8988T (cell line): ENCODE measurements at places on chromosomes 7 and 10.

DNA sequence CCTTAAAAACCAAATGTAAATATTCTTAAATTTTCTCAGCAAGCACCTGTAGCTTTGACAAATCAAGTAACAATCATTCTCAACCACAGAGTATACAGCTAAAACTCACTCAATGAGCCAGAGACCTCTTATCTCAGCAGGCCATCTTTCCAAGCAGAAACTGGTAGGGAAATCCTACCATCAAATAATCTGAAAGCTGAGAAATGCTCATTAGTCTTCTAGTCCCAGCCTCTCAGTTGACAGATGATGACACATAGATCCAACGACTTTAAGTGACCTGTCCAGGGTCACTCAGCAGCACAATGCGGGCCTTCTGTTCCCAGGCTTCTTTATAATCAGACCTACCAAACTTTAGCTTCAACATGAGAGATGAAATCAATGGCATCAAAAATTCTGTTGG lies 184.6 kb downstream of the SGMS1 start:
- DNase-seq, result no peak

- DNase-seq, result no peak
These were observed 26.5 kb downstream of the ASNS start for GRCh38 chr7:97845622-97846203.

DNA sequence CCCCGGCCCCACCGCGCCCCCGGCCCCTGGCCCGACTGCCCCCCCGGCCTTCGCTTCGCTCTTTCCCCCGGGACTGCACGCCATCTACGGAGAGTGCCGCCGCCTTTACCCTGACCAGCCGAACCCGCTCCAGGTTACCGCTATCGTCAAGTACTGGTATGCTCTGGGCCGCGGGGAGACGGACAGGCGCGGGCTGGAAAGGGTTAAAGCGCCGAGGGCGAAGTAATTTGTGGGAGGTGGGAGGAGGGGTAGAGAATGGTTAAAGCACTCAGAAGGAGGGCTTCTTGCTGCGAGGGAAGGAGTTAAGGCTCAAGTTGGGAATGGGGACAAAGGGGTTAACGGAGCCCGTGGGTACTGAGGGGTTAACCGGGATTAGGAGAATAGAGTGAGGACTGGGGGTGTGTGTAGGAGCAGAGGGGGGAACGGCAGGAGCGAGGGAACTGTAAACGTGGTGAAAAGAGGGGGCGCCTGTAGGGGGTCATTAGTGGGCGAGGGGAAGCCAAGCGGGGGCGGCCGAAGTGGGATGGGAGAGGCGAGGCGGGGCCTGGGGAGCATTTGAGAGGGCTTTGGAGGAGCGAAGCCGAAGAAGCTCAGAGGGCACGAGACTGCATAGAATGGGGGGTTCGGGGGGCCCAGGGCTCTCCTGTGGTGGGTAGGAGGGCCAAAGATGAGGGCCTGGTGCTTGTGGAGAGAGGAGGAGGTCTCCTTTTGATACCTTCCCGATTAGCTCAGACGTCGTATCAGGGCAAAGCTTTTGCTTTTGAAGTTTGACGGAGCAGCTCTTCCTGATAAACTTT lies 605 bp downstream of the SUFU start:
- no peak for DNase-seq

GRCh38 chr10:44752451-44753441 lies 158.4 kb upstream of the TMEM72 start:
- no peak for DNase-seq

DNA sequence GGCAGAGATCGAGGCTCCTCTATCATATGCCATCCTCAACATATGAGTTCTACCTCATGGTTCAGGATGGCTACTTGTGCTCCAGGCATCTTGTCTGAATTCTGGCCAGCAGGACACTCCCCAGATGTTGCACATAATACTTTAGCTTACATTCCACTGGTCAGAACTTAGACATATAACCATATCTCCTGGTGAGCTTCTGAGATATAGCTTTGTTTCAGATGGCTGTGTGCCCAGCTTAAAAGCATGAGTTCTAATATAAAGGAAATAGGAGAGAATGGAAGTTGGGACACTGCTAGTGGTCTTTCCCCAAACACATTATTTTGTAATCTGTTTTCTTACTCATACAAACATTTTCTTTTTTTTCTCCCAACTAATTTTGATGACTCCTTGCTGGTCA lies 50.8 kb upstream of the IFRD1 start:
- no peak for DNase-seq

DNA sequence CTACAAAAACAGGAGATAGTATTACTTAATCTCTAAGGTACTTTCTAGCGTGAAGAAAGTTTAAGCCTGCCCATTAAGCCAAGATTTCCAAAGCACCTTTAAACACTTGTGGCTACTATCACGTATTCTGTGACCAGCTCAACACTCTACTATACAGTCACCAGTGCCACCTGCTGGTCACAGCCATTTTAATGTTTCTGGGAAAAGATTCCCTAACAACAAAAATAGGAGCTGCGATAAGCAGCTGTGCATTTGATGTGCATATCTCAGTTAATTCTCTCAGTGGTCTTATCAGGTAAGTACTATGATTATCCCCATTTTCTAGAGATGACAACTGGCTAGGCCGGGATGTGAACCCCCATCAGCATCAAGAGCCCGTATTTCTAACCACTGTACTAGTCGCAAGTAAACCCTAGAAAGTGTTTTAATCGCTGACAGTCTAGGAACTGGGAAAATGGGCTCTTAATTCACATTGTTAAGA lies 860 bp downstream of the SEC31B start:
- peak; percentile 38 for DNase-seq

DNA sequence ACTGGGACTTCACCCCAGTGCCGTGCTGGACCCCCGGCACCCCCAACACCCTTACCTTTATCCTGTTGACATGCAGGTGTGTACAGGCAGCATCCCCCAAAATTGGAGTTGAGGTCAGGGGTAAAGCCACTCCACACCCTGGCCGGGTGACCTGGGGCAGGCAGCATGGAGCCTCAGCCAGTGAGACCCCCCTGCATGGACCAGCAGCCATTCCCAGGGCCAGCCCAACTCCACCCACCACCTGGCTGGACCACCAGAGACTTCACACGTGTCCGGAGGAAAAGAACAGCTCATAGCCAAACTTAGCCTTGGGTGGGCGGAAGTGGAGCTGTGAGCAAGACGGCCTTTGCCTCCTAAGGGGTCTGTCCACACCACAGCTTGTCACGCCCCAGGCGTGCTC lies 413.0 kb upstream of the FOXK1 start:
- no peak for DNase-seq

GRCh38 chr7:15925608-15926007 lies 239.1 kb upstream of the MEOX2 start:
- DNase-seq, result no peak
